ENCODE measurements at places on chromosomes 2 and 18.

- DNase-seq = no peak
Observed at GRCh38 chr18:39215920-39216319, 1650.3 kb upstream of the CELF4 start.

GRCh38 chr2:4662161-4662779 lies 958.9 kb downstream of the DCDC2C start:
- DNase-seq = no peak

DNA sequence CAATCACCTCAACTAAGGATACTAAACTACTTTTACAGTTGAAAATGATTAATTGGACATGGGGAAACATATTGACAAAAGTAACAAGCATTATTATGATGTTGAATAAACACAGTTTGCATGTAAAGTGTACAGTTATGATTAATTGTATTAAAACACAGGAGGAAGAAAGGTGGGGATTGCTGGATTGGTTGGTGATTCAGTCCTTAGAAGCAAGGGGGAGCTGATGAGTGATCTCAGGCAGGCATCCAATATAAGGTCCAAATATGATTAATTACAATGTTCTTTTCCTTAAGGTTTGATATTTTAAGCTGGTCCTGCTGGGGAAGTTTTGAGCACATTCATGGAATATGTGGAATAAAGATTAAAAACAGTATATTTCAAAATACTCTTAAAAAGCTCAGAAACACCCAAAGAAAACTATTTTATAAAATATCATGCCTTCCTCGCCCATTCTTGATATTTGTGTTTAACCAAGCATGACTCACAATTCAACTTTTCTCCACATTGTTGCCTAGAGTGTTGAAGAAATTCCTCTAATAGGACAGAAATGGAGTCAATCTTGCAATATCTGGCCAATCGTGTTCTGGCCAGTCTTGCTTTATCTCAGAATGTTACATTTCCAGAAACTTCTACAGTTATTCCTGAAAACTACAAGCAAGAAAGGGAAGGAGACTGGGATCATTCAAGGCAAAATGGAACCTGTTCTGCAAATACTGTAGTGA lies 268.2 kb downstream of the RPIA start:
- DNase-seq = no peak

- DNase-seq = no peak
Observed at GRCh38 chr18:36724591-36725001, 104.2 kb downstream of the TPGS2 start.

DNA sequence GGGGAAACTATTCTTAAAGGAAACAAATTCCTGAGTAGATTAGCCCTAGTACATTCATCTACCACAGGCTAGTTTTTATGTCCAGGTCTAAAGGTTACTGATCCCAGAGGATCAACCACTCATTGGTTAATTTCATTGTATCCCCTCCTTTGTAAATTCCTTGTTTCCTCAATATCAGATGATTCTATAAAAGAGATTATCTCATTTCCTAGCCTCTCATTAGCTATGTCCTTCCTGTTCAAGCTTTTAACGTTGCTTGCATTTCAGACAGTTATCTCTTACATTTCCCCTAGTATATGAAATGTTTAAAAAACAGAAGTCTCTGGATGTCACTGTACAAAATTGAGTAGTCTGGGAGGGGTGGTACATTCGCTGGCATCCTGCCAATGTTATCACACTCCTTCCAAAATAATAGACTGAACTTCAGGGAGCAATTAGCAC lies 24.2 kb upstream of the ARMC9 start:
- no peak for DNase-seq

GRCh38 chr2:15733867-15734673 lies 142.4 kb downstream of the DDX1 start:
- DNase-seq = no peak

GRCh38 chr2:240481720-240482119 lies 46.3 kb downstream of the GPC1 start:
- peak; percentile 38 for DNase-seq

DNA sequence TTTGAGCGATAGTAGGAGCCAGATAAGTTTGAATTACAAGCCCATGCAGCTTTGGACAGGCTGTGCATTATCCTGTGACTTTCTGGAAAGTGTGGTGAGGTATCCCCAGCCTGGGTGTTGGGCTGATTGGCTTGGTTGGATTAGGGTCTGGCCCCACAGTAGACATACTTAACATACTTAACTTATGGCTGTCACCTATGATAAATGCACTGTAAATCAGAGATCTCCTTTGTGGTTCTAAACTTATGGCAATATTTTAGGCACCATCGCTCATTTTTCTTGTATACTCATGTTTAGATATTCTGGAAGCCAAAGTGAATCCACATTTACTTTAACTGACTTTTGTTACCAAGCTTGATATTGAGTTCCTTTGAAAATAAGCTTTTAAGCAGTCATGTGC lies 54.8 kb downstream of the SPTBN1 start:
- DNase-seq = no peak

DNA sequence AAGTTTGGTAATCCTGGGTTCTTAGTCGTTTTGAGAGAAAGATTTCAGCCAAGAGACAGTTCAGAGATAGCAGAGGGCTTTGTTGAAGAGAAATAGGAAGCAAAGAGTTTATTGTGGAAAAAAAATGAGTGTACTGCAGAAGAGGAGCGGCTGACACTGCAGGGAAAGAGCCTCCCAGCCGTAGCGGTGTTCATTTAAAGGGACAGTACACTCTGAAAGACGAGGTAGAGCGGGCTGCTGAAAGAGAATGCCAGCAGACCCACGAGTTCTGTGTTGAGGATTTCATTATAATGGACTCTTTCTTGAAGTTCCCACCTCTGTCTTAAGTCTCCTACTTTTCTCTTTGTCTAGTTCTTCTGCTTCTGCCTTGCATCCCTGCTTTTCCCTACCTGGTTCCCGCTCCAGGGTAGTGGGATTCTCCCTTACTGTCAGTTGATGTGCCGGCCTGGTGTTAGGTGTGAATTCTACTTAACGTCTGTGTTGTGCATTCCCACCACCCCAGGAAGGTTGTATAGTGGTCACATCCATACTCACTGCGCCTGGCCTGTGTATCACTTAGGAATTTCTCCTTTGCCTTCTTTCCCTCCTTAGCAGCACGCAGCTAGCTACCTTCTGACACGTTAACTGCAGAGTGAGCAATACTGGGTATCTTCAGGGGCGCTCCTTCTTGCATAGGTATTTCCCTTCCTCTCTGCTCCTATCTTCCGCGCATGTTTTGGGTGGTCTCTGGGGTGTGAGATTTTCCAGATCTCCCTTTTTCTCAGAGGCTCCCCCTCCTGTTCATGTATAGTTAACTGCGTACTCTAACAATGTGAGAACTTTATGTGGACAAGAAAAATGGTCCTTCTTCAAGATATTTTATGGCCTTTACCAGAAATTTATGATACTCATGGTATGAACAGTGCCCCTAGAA lies 164.5 kb downstream of the PTH2R start:
- DNase-seq = no peak

DNA sequence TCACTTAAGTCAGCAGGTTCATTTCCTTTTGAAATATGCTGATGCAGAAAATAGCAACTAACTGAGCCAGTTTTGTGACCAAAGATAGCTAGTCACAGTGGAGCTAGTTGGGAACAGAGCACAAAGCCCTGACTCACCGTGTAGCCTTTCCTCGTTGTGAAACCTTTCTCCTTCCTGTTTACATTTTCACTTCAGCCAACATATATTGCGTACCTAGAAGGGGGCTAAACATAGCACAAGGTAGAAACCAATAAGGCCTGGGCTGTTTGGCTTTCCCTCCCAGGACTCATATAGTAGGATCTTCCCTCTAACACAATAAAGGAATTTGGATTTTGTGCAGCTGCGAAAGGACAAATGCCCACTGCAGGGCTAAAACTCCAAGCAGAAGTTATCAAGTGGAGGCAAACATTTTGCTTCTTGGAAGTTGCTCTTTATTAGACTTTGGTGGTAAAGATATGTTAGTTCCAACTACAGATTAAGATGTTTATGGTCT lies 24.5 kb upstream of the LPIN2 start:
- no peak for DNase-seq

DNA sequence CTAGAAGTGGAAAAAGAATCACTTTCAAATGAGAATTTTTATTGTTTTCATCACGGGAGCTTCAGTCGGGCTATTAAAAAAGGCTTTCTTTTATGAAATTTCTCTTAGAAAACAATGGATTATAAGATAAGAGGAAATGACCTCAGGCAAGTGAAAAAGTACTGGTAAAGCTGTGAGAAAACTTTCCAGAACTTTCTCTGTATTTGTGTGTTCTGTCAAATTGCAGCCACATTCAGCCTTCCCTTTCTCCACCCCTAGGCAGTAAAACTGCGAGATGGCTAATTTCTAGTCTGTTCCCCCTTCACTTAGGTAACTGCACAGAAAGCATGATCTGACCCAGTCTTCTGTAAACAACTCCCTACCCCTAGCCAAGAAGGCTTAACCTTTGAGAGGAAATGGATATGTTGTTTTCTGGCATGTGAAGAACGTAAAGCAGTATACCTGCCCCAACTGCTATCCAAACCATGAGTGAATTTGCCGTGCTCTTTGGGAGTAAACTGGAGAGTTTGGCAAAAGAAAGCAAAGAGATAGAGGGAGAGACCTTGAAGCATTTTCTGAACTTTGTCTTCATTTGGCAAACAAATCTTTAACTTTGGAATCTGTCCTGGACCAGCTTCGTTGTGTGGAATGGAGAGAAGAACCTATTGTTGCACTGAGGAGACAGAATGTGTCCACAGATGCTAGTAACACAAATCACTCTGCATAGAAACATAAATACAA lies 105.4 kb downstream of the ETAA1 start:
- DNase-seq = no peak

DNA sequence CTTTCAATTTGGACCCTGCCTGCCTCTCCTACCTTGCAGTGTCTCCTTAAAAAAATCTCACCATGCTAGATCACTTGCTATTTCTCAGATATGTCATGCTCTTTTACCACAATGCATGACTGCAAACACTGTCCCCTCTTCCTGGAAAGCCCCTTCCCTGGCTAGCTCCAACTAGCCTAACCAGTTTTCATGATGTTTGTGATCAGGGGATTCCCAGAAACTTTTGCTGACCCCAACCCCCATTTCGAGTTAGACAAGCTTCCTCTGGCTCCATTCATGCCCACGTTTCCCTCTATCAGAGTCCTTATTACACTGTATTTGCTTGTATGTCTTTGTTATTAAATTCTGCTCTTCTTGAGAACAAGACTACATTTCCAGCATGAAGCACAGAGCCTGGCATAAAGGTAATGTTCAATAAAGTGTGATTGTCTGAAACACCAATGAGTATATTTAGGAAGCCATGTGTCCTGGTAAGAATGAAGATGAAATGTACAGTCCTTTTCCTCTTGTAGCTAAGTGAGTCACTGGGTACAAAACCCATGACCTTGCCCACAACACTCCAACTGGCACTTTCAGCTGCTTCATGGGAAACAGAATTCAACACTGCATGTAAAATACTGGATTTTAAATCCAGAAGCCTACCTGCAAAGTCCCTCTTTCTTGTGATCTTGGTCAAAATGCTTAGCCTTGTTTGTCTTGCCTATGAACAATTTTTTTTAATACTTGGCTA lies 62.0 kb upstream of the ATL2 start:
- DNase-seq = no peak

GRCh38 chr18:74528478-74528877 lies 5.8 kb upstream of the CNDP1 start:
- no peak for DNase-seq

DNA sequence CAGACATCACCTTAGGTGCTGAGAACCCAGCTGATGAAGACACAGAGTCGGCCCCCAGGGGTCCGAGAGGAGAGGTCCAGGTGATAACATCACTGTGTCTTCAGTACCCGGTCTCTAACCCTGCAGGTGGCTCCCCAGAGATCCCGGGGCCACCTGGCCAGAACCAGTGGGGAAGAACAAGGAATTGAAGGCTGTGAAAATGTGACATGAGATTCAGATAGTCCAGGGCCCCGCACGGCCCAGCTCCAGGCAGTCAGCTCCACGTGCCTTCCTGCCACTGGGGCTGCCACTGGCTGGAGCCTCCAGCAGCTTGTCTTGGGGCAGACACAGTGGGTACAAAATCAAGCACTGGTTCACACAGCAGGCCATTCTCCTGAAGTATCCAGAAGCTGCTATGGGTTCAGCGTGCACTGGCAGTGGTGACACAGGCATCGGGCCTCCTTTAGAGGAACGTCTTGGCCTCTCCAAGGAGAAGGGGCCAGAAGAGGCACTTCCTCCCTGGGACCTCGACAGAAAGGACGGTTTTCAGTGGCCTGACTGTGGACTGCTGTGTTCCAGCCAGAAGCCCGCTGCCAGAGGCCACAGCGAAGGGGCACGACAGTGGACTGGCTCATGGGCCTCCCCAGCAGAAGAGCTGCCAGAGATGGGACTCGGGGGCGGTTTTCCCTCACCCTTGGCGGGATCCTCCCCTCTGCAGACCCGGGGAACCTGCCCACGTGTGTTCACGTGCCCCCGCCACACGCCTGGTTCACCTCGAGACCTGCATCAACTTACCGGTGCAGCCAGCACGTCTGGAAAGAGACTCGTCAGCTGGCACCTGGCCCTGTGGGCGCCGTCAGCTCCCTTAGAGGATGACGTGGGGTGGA lies 150.4 kb downstream of the HDAC4 start:
- DNase-seq = no peak

- DNase-seq = no peak
Observed at GRCh38 chr2:65922030-65922429, 489.6 kb upstream of the SPRED2 start.

DNA sequence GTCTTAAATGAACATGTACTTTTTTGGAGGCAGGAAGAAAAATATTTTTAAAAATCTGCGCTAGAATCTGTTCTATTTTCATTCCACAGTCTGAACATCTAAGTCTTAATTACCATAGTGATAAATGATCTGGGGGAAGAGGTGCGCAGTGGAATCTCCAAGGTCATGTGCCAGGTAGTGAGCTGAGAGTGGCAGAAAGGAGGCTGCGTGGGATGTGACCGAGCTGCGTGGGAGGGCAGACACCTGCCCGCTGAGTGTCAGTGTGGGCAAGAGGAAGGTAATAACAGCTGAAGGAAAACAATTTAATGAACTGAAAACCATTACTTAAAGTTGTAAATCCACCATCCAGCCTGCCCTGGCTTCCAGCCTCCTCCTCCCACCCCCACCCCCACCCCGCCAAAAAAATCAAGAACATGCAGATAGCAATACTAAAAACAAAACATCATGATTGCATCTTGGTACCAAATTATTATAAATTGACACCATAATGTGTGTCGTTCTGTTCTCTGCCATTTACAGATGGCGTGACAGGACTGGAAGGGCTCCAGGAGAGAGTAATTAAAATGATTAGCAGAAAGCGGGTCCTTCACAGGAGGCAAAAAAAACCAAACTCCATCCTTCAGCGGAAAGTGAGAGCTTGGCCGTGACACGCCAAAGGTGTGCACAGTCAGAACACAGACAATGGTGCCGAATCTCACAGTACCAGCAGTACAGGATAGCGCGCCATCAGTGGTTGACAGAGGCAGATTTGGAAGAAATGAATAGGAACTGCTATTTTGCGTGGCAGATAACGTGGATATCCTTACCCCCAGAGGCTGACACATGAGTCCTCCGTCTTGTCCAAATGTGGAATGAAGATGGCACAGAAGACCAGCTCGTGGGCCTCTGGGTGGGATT lies 11.4 kb upstream of the DTNB start:
- DNase-seq = no peak
